Brain (organoid and tissue), 16 donors: ENCODE measurements at places on chromosomes 2 and 18. TPM values are rescaled to one million over a fixed set of nuclear protein-coding genes. Genes with fewer than 3 reads are reported as not detected.

GRCh38 chr18:74689251-74689650, 91.6 kb downstream of the ZNF407 start:
- DNase-seq, result no peak

BOLL gene
- not detected for polyA plus RNA-seq

- DNase-seq, result no peak
These were observed 212.1 kb downstream of the TCF4 start for GRCh38 chr18:55375930-55376329.

PLCL1 gene
- polyA plus RNA-seq, result 5.7 TPM

INPP5D gene
- polyA plus RNA-seq, result 3.7 TPM

ABCA12 gene
- not detected for polyA plus RNA-seq

UGT1A10 gene
- polyA plus RNA-seq, result not detected

DNA sequence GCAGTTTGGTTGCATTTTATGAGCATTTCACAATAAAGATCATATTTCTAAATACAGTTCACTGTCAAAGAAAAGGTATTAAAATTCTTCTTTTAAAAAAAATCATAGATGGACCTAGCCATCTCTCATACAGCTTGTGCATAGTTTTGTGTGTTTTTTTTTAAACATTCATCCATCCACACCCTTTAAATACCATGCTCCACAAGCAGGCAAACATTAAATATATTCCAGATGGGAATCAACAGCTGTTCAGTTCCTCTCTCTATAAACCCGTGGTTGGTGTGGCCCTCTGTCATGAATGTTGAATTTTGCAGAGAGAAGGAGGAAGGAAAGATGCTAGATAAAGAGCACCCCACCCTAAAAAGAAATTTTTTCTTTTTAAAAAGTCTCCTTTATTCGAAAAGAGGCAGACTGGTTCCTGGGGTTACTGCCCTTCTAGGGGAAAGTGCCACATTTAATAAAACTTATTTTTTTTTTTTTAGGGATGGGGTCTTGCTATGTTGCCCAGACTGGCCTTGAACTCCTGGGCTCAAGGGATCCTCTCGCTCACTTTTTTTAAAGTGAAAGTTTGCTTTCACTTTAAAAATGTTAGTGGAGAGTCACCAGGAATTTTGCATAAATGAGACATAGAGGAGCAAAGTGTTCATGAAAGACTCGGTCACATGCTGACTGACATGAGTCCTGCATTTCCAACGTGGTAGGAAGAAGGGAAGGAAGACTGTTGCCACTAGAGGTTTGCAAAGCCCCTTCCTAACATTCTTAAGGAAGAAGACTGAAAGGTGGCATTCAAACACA, 73.9 kb upstream of the LMAN1 start:
- no peak for DNase-seq

- DNase-seq, result no peak
These were observed 13.7 kb downstream of the MTERF4 start for GRCh38 chr2:241088376-241088775.

DNA sequence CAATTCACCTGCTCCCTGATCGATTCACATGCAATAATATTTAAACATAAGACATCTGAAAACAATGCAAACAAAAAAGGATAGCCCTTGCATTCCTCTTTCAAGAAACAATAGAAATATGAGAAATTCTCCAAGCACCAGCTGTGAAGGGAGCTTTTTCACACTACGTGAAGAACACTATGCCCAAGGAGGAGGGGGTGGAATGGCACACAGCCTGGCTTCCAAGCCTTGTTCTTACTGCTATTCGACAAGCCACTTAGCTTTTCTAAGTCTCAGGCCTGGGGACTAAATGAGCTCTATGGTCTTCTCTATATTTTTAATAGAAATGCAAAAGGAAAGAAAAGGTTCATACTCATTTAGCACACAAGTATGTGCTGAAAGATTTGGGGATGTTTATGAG, 92.2 kb upstream of the CHRNA1 start:
- no peak for DNase-seq
